ENCODE measurements at places on chromosomes 5 and 9.

DNA sequence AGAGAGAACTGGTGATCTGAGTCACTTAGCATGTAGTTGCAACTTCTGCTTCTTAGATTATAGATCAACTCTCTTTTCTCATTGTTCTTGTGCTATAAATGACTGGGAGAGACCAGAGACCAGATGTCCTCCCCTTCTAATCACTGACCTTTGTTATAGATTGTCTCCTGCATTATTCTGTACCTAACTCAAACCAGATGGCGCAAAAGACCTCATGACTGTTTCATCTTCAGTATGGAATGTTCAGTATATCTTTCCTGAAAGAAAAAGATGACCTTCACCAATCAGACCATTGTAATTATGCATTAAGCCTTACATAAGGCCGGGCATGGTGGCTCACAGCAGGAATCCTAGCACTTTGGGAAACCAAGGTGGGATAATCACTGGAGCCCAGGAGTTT, 30.5 kb upstream of the ADAM19 start:
- DNase-seq, result no peak

DNA sequence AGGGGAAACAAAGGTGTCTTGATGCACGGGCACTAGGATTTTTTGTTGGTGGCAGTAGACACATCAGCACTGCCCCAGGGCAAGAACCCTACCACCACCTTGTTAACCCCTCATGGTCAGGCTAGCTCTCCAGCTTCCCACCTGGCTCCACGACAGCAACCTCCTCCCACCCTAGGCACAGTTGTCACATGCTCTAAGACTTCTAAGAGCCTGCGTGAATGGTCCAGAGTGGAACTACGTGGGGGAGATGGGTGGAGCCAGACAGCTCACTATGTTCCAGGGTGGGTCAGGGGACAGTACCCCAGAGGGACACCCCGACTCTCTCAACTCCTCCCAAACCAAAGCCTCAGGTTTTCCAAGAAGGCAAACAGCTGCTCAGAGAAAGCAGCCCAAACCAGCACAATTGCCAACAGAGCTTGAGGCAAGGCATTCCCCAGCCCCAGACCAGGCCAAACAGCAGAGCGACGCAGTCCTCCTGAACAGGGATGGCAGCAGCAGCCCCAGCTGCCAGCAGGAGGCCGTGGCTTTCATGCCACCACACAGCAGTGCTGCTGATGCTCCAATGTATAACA, 78.0 kb downstream of the NRG2 start:
- no peak for DNase-seq

DNA sequence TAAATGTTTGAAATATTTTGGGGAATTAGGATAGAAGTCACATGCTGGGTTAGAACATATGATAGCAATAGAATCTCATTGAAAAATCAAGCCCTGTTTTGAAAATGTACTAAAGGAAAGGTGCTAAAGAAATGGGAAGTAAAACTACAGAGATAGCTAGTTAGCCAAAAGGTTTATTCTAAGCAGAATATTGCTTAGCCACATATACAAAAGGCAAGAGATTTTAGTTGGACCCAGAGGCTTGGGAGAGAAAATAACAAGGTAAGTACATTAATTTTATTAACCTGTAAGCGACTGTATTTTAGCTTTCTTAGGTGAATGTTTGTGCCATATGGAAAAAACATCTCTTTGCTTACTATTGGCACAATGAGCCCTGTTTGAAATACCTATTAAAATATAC, 108.3 kb downstream of the RPS23 start:
- DNase-seq, result no peak

- no peak for DNase-seq
These were observed 89.6 kb downstream of the PRDM6 start for GRCh38 chr5:123178683-123179082.

- no peak for DNase-seq
These were observed 102.7 kb downstream of the FOCAD start for GRCh38 chr9:20786807-20787206.

DNA sequence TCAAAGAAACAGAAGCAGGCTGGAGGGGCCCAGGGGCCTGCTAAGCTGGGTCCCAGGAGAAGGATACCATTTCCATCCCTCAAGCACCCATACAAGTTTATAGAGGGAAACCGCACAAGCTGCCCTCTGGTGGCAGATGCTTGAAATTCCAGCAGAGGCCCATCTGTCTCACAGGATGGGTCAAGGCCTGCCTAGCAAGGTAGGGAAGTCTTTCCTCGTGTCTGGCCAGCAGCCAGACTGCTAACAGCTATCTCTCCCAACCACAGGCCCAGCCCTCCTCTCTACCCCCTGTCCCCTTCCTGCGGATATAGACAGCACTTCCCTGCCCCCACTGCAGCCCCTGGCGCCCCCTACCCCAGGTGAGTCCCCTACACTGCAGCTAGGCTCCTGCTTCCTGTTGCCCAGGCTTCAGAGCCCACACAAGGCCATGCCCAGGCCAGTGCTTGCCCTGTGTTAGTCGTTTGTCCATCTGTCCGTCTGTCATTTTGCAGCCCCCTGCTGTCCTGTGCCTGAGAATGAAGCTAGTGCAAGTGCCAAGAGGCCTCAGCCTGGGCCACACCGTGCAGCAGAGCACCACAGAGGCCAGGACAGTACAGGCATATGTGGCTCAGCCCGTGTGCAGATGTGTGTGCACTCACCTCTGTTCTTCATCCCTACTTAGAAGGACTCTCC, 26.2 kb downstream of the TCF7 start:
- peak; percentile 28 for DNase-seq

- no peak for DNase-seq
These were observed 179.2 kb downstream of the TTC39B start for GRCh38 chr9:15127831-15128230.

DNA sequence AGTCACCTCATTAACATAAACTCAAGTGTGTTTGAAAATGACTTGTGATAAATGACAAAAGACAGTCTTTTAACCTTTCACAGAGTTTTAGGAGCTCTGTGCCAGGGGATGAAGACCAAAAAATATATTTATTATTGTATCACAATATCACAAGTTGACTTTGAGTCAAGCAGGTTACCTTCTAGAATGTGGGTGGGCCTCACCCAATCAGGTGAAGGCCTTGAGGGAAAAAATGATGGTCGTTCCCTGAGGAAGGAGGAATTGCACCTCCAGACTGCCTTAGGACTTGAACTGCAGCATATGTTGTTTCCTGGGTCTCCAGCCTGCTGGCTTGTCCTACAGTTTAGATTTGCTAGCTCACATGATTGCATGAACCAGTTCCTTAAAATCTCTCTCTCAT, 41.6 kb upstream of the PANK3 start:
- DNase-seq, result no peak

DNA sequence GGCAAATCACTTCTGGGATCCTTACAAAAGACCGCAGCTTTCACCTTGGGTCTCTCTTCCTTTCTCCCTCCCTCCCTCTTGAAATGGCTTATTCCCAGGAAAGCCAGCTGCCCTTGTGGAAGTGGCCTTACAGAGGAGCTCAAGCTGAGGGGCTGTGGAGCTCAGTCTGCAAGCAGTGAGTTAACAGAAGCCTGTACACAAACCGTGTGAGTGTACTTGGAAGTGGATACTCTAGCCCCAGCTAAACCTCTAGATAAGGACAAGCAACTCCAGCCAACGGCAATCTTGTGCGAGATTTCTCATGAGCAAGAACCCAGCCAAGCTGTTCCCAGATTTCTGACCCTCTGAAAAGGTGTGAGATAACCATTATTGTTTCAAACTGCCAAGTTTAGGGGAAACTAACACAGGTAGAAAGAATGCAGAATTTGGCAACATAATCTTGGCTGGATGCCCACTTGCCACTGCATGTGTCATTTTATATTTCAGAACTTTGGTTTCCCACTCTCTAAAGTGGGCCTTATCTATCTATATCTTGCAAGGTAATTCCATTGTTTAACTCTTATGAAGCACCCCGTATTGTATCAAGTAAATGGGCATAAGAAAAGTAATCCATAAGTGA, 85.6 kb downstream of the CDH18 start:
- no peak for DNase-seq

- DNase-seq, result no peak
These were observed 133.3 kb downstream of the FAM174A start for GRCh38 chr5:100668511-100668910.

DNA sequence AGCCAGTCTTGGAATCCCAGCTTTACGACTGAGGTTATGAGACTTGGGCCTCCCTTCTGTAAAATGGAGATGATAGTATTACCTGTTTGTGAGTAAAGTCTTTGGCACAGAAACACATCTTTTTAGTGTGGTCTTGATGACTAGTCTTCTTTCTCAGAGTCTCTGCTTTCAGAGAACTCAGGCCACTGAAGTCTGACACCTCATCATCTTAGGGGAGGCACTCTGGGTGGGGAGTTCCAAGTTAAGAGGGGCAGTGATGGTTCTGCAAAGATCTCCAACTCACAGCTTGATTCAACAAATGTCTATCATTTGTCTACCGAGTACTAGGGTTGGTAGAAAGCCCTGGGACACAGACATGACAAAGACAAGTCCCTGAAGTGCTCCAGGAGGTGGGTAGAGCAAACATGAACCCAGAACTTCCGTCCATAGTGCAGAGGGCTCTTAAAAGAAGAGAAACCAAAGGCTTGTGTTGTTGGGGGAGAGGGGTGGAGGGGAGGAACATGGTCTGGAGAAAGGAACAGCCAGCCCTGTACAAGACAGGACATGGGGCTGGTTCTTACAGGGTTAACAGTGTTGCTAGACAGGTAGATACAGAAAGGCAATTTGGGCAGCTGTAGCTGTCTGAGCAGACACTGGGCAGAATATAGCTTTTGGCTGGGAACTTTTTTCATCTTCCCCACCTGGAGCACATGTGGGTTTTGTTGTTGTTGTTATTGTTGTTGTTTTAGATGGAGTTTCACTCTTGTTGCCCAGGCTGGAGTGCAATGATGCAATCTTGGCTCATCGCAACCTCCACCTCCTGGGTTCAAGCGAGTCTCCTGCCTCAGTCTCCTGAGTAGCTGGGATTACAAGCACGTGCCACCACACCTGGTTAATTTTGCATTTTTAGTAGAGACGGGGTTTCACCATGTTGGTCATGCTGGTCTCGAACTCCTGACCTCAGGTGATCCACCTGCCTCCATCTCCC, 2.6 kb upstream of the CD14 start:
- DNase-seq, result no peak
